ENCODE measurements at places on chromosomes 7 and 10. TPM values are rescaled to one million over a fixed set of nuclear protein-coding genes. Genes with fewer than 3 reads are reported as not detected.
A peak's percentile ranks its signal among the peaks of the same experiment; 100 is the strongest.

DNA sequence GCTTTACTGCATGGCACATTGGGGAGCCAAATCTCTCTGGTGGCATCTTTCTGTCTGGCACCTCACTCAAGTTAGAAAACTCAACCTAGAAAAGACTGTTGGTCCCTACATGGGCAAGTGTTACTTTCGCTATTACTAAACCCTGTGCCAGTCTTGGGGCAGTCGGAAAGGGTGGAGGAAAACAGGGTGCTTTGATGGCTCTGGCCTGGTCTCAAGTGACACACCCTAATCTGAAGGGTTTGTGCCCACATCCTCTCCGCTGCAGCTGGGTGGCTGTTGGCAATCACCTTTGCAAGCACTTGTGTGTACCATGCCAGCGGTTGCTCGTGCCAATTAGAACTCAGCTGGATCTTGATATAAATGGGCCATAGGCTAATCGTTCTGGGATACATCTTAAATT is 159.8 kb upstream of the ITGB1 start:
- no peak for DNase-seq

DNA sequence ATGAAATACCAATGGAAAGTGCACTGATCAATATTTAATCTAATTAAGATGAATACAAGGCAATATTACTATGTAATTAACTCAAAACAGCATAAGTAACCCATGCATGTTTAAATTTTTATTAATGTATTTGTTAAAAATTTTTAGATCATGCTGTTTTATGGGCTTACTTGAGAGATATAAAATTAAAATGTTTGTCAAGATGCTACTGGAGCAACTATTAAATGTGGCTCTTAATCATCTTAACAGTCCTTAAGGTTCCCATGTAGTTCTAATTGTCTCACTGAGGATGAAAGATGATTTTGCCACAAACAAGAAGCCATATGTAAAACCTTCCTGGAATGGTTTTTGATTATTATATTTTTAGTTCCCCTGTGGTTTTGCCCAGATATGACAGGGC is 897.1 kb downstream of the KCNMA1 start:
- no peak for DNase-seq

GRCh38 chr7:107327986-107328569 is 141.8 kb upstream of the GPR22 start:
- DNase-seq, result no peak

GRCh38 chr7:112110651-112111050 is 95.5 kb downstream of the DOCK4 start:
- DNase-seq, result peak; percentile 45

DNA sequence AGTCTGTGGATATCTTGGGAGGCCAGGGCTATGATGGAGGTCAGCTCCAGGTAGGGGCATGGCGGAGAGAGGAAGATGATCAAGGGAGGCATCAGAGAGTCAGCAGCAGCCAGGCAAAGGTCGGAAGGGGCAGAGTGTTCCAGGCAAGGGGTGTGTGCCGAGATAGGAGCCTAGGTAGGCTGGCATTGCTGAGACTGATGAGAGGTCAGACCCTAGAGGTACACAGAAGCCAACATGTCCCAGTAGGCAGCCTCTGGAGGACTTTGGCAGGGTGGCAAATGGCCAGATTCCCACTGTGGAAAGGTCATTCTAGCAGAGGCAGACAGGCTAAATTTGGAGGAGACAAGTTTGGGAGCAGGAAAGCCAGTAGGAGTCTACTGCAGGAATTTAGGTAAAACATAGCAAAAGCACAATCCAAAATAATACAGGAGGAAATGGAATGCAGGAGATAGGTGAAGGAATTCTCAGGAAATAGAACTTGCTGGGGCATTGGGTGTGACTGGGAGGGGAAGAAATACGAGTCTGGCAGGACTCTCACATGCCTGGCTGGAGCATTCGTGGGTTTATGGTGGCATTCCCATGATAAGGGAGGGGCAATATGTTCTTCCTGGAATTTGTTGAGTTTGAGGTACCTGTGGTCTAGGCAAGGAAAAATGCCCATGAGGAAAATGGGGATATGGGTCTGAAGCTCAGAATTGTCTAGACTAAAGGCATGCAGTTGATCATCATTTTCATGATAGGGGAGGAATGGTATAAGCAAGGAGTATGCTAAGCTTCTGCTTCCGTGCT is 25.7 kb downstream of the TMEM176A start:
- DNase-seq, result no peak

DNA sequence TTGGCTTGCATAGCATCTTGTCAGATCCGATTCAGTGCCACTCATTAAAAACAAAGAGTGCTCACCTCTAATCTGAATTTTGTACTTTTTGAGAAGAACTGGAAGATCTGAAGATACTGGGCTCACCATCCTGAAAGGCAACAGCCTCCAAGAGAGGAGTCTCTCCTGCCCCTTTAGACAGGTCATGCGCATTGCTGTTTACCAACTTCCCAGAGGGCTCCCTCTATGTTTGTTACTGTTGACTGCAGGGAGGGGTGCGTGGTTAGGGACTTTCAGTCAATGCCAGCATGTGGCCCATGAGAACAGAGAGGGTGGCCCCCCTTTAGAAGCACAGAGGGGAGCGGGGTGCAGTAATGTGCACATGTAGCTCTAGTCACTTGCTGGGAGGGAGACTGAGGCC is 33.2 kb upstream of the CABCOCO1 start:
- no peak for DNase-seq

GRCh38 chr10:51789903-51790302 is 90.5 kb upstream of the CSTF2T start:
- DNase-seq, result no peak

- DNase-seq, result no peak
These were observed 24.3 kb downstream of the SLC25A28 start for GRCh38 chr10:99595770-99596465.

DNA sequence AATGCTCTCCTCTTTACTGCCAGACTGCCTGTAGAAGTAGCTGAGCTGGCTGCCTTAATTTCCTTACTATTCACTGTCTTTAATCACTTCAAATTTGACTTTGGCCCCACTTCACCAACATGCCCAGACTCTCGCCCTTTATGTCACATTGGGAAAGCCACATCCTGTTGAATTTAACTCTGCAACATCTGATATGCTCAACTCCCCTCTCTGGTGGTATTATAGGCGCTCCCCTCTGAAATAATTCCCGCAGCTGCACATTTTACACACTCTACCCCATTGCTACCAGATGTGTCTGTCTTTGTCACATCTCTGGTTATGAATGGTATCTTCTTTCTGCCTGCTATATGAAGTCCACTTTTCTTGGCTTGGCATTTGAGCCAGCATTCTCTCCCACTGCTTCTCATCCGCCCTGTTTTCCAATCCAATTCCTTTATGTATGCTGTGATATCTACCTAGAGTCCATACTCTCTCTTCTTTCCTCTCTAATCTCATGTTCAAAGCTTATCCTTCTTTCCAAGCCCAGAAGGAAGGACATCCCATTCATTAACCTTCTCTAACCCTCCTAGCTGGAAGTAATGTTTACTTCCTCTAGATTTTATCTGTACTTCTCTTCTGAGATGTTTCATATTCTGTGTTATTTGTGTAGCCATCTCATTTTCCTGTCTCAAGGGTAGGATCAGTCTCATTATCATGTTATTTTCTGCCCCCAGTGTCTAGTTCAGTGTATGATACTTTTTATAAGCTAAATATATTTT is 134.5 kb downstream of the ST7 start:
- no peak for DNase-seq

DNA sequence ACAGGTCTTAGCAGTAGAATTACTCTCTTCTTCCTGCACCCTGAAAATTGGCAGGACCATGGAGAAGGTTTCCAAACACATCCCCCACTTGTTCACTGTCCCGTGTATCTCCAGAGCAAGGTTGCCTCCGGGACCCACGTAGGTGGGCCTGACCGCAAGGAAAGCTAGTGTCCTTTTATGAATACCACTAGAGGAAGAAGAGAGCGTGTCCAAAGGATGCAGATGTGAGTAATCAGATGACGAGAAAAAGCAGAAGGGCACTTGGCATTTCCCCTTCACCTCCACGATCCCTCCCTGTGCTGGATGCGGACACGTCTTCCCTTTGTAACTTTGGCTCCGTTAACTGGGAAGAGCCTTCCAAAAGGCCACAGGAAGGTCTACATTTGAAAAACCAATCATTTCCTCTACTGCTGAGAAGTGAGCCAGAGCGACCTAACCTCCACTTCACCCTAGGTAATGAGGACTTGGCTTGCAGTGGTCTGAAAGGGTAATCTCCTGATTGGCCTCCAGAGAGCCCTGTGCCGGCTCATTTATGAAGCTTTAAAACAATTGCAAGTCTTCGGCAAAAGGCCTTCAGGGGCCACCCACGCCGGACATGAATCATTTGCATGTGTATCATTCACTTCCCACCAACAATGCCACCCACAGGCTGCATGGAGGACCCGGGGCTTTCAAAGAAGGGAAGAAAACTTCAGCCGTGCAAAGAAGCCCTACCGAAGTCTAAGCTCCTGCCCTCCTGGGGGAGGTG is 55.4 kb downstream of the LYZL1 start:
- no peak for DNase-seq

DNA sequence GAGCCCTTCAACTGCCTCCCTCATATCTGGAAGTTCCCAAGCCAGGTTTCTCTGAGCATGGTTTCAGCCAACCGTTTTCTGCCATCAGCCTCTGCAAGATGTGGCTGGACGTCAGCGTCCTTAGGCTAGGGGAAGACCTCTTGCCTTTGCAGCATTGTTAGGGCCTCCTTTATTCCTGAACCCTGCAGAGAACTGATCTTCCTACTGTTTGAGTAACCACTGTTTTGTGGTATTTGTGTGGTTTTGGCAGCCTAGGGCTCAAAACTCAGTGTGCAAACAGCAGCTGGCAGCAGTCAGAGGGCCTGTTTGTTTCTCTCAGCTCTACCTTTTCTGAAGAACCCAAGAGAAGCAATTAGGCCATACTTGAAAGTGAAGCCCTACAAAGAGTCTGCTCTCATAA is 83.4 kb upstream of the SEMA3E start:
- DNase-seq, result no peak

DNA sequence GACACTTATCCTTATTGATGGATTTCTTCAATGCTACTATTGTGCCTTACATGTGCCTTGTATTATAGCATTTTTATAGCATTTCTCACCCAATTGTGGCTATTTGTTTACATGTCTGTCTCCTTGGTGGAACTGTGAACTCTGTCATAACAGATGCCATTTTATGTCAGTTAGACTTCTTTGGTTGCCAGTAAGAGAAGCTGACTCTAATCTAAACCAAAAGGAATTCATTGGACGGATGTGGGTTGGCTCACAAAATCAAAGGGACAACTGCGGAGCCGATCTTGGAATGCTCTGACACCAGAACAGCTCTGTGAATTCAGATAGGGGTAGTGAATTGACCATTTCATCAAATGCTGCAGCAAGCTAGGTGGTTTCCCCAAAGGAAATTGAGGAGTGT is 15.0 kb downstream of the GARIN1A start:
- no peak for DNase-seq

DNA sequence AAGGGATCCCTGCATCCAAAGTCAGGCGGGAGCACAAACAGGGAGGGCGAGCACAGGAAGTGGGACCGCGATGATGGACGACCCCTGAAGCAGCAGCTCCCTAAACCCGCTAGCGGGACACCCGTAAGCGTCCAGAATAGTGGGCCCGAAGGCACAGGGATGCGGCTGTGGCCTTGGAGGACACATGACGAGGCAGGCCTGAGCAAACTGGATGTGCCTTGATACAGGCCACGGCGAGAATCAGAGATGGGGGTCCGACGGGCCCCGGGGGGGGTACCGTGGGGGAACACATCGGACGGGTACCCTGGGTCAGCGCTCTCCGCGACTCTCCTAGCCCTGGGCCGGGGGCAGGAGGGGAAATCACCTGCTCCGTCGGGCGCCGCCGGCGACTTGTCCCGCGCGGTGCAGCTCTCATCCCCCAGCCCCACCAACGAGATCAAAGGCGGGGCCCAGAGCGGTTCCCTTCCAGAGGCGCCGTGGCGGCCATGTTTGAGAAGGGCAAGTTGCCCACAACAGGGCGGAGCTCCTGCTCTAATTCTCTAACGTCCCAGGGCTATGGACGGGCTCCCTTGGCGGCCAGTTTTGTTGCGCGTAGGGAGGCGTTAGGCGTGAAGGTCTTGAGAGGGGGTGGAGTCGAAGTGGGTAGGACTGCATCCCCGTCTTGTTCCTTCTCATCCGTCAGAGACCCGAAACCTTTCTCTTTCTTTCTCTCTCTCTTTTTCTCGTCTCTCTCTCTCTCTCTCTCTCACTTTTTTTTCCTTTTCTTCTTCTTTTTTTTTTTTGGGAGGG is at the start of gene CUEDC2:
TSS of gene CUEDC2 (minus strand) at position 413 of the 789 bp plus-strand sequence. CDS start 7,386 bp downstream, outside the sequence.
- DNase-seq, result peak; percentile 98

GRCh38 chr7:66928388-66928787 is 7.4 kb downstream of the TMEM248 start:
- DNase-seq, result no peak

GRCh38 chr10:88731296-88731695 is 25.2 kb downstream of the LIPK start:
- no peak for DNase-seq

GRCh38 chr10:17019696-17020095 is 109.9 kb downstream of the CUBN start:
- DNase-seq, result no peak

- DNase-seq, result no peak
These were observed 127.4 kb upstream of the AGR3 start for GRCh38 chr7:17009007-17009719.

- DNase-seq, result no peak
These were observed 7.3 kb downstream of the MMP21 start for GRCh38 chr10:125768219-125768855.

- DNase-seq, result no peak
These were observed 15.0 kb upstream of the MCM10 start for GRCh38 chr10:13146379-13146778.

- no peak for DNase-seq
These were observed 35.8 kb upstream of the PIP4K2A start for GRCh38 chr10:22750131-22750530.

DNA sequence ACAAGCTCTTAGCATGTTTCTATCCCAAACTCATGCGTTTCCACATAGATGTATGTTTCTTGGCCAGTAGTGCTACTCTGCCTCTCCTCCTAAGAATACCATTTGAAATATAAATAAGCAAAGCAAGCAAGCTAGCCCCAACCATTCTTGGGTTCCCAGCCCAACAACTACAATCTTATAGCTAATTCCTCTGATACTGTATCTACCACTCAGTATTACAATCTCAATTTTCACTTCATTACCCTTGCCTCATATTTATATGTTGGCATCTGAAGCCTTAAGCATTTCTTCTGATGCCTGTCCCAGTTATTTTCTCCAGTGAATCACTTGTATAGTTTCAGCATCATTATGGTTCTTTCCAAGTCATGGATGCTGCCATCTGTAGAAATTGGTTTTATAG is 181.1 kb downstream of the ST7 start:
- no peak for DNase-seq

Gene FAM180A
- total RNA-seq, result 6.1 TPM

Gene C10orf143
- total RNA-seq, result 1.4 TPM

Gene UPK3BL2
- total RNA-seq, result 2.8 TPM

Gene UFSP1
- total RNA-seq, result 1.9 TPM

Gene HMX3
- total RNA-seq, result not detected

Gene ABCC2
- total RNA-seq, result 0.05 TPM
